HT1080 (cell line): ENCODE measurements at places on chromosomes 3 and 15. TPM values are rescaled to one million over a fixed set of nuclear protein-coding genes. Genes with fewer than 3 reads are reported as not detected.

DNA sequence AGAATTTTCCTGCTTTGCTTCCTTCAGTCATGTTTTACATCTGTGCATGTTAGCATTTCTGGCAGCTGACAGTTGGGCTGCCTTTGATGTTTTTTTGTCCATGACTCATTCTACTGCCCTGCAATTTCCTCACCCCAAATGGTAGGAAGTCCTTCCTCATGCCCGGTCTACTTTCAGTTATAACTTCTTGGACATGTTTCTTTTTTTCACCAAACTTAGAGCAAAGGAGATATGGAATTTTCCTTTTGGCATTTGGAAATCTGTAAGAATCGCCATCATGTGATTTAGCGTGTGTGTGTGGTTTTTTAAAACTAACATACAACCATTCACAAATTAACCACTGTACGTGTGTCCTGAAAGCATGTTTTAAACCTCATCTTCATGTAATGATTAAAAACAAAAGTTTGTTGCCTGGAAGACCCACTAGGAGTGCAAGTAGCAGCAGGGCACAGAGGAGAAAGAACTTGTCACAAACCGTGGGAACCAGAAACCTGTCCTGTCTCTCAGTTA, 430.7 kb upstream of the CFAP20DC start:
- peak; percentile 82 for DNase-seq

- no peak for DNase-seq
These were observed 132.5 kb downstream of the DNAJB8 start for GRCh38 chr3:128334086-128334645.

DNA sequence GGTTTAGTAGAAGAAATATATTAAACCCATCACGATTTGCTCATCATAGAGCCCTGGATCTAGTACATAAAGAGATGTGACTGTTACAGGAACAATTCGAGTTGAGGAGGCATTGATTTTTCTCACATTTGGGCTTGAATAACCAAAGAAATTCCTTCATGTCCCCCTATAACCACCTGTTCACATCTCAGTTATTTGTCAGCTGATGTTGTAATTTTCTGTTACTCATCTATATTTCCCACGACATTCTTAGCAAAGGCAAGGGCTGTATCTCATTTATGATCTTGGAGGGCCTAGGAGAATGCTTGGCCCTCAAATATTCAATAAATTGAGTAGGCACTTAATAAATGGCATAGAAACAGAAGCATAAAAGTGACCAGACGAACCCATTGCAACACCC, 36.4 kb upstream of the GYG1 start:
- DNase-seq, result no peak

CADPS gene
- 0.03 and 0.18 TPM in 2 replicates for total RNA-seq

- DNase-seq, result no peak
These were observed 92.2 kb downstream of the ST6GAL1 start for GRCh38 chr3:187022403-187023029.

DNA sequence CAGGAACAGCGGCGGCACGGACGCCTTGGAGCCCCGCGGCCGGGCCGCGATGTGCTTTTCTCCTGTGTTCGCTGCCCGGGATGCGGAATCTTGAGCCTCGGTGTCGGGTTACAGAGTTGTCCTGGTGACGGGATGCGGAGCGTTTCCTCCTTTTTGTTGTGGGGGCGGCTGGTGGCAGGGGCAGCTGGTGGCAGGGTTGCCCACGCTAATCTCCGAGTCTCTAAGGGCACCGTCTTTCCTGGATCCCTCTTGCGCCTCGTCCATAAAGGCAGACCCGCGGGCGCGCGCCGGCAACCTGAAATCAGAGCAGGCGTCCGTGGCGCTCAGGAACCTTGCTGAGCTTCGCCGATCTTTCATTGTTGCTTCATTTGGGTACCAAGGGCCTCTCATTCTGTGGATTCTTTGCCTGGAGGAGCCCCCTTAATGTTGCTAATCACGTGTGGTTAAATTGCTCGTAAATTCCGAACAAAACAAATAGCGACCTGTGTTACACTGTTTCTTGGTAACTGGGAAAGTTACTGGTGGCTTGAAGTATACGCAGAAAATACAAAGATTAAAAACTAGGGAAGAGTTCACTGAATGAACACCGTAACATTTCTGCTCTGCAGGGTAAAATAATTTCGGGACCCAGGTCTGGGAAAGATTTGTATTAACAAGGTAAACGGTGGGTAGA, 844 bp upstream of the PFN2 start:
- DNase-seq, result peak; percentile 83

- DNase-seq, result no peak
These were observed 28.8 kb downstream of the NUP210 start for GRCh38 chr3:13391308-13391707.

- peak; percentile 41 for DNase-seq
These were observed 115.4 kb upstream of the ROPN1 start for GRCh38 chr3:124107104-124107890.

SOX2 gene
- total RNA-seq, result not detected in 2 replicates

DNA sequence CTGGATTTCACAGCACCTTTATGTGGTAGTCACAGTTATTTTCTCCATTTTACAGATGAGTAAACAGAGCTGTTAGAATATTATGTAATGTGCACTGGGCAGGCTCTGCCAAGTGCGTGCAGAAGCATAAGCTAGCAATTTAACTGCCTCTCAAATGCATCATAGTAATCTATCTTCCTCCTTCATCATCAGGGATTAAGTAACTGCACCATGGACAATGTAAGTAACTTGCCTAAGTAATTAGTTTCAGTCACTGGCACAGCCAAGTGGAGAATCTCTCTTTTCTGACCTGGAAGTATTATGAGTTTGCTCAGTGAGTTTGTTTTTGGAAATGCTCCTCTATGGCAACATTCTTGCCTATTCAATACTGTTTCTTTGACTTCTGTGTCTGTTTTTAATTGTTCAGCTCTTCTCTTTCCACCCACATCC, 260.5 kb downstream of the PTPRG start:
- no peak for DNase-seq

DNA sequence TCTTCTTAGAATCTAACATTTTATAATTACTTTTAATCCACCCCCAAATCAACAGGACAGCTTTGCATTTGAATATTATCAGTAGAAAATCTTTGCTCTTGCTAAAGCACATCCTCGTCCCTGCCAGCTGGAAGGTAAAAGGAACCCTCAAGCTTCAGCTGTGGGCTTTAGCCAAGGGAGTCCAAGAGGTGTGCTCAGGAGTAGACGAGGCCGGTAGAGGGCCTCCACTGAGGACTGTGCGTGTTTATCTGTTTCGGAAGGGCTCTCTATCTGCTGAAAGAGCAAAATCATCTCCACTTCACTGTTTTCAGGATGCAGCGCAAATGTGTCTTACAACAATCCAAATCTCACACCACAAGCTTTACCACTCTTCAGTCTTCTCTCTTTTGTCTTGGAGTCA, 257.4 kb upstream of the IL12A start:
- DNase-seq, result no peak

- DNase-seq, result peak; percentile 53
These were observed 70.1 kb downstream of the UQCC5 start for GRCh38 chr3:52606373-52607085.

GRK7 gene
- total RNA-seq, result not detected in 2 replicates

P4HTM gene
- total RNA-seq, result 8.4 and 13.4 TPM in 2 replicates

DNA sequence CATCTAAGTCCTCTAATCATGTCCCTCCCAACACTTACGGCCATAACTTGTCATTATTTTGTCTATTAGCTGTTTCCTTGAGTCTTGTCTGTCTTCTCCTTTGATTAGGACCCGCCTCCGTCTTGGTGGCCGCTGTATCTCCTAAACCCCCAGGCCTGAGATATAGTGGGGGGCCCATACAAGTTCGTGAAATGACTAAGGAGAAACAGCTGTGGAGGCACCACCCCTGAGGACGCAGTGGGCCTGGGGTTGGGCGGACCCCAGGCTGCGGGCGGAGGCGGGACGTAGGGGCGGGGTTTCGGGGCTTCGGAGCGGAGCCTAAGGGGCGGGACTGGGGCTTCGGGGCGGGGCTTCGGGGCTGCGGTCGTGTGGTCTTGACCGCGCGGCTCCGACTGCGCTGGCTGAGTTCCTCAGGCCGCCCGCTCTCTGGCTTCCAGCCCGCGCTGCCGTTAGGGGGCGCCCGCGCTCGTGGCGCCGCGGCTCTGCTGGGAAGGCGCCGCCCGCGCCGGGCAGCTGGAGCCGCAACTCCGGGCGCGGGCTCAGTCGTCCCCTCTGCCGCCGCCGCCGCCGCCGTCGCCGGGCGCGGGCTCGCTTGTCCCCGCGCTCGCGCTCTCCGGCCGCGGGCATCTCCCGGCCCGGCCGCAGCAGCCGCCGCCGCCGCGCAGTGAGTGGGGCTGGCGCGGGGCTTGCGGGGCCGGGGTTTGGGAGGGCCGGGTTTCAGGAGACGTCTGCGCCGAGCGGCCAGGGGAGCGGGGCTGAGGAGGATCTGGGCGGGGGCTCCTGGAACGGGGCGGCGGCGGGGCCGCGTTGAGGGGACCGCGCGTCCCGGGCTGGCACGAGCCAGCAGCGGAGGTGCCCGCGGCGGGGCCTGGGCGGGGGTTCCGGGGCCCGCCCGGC, at the start of gene KCTD6:
KCTD6 (plus strand) TSS at position 591 of the 897 bp plus-strand sequence. CDS start 6,660 bp downstream, outside the sequence.
- peak; percentile 89 for DNase-seq

DNA sequence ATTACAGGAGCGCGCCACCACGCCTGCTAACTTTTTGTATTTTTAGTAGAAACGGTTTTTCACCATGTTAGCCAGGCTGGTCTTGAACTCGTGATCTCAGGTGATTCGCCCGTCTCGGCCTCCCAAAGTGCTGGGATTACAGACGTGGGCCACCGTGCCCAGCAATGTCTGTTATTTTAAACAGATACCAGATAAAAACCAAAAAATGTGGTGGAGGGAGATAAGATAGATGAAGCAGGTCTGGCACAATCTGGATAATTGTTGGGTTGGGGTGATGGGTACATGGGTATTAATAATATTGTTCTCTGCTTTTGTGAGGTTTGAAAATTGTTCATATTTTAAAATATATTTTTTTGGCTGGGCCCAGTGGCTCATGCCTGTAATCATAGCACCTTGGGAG, 4.7 kb downstream of the RNF111 start:
- no peak for DNase-seq

- no peak for DNase-seq
These were observed 3.6 kb downstream of the MESD start for GRCh38 chr15:80985981-80986380.

- peak; percentile 99 for DNase-seq
These were observed 84.5 kb downstream of the WDR76 start for GRCh38 chr15:43911235-43911781.

DNA sequence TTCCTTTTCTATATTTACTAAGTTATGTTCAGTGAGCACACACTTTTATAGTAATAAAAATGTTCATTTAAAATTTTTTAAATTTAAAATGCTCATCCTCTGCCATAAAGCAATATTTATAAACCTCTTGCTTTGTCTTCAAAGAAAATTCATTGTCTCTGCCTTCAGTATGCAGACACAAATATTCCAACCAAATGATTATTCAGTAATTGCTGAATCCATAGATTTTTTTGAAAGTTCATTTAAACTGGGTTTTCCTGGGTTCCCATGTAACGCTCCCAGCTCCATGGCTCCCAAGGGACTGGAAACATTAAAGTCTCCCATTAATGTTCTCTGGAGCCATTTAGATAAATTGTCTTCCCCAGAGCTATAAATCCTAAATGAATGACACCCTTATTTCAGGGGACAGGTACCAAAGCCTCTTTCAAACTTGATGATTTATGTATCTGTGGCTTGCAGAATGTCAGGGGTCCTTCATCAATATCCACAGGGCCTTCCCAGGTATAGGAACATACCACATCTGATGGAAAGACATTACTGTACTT, 15.2 kb upstream of the GLCE start:
- DNase-seq, result no peak

RBPMS2 gene
- total RNA-seq, result 0.14 TPM in 1 of 2 replicates, not detected in the other

- DNase-seq, result no peak
These were observed 103.5 kb downstream of the MITF start for GRCh38 chr3:69842789-69843188.

FLNB gene
- total RNA-seq, result 126 and 138 TPM in 2 replicates

FYCO1 gene
- 7.9 and 10.3 TPM in 2 replicates for total RNA-seq

DNA sequence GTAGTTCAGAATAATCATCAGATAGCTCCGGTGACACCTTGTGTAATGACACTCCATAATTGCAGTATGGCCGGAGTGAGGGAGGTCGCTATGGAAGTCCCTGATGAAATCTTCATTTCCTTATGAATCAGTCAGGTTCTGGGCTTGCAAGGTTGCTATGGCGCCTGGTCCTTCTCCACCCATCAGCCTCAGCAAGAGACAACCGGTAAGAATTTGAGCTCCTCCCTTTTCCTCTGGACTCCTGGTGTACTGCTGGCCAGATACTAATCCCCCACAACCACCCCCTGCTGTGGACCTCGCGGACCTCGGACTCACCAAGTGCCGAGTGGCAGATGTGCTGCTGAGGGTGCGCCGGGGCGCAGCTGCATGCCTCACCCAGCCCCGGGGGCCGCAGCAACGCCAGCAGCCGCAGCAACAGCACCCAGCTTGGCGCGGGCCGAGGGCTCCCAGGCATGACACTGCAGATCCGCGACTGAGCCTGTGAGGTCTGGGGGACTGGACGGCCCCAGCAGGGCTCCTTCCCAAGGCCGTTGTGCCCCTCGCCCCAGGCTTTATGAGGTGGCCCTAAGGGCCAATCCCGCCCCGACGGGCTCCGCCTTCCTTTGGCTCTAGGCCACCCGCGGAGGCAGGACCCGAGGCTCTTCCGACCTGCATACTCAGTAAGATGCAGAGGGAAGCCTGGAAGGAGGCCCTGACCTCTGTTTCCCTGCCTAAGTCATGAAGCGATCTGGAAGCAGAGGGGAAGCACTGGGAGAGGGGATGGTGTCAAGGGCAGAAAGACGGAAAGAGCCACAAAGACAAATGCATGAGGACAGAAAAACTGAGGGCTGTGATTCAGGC, at the start of gene TIMP4:
TIMP4 (minus strand) TSS at position 526 of the 840 bp plus-strand sequence; CDS start at position 454, 72 bp downstream.
- peak; percentile 5 for DNase-seq

DNA sequence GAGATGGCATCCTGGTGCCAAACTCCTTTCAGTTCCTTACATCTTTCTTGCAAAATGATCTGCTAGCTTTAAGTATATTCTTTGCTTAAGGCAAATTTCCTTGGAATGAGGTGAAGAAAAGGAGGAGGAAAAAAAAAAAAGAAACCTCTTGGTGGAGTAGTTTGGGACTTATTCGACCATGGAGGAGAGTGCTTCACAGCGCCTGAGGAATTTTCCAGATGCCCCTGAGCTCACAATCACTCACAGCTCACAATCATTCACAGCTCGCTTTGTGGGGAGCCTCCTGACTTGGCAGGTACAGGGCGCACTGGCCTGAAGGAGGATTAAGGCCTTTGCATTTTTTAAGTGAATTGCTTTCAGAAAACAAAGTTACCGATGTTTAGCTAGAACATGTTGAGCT, 53.9 kb downstream of the BOC start:
- DNase-seq, result no peak

DNA sequence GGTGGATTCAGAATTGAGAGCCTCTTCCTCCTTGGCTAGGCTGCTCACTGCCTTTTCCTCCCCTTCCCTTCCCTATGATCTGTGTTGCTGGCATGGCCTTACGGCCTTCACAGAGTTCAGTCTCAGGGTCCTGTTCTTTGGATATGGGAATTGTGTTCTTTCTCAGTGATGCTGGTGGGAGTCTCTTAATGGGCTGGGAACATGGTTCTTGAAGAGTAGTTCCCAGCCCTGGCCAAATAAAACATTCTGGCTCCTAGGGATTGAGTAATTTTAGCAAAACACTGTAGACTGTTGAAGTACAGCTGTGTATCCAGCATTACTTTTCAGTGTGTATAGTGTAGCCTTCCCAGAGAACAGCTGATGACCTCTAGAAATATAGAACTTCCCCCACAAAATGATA, 22.6 kb upstream of the FILIP1L start:
- no peak for DNase-seq

CD200R1 gene
- not detected in 2 replicates for total RNA-seq

GRCh38 chr3:156120528-156121251, at the start of gene KCNAB1:
KCNAB1 (plus strand) TSS chr3:156120578.
- DNase-seq, result no peak
